Esophagus mucosa (tissue), 1 donor: ENCODE measurements at places on chromosomes 13 and 19.

DNA sequence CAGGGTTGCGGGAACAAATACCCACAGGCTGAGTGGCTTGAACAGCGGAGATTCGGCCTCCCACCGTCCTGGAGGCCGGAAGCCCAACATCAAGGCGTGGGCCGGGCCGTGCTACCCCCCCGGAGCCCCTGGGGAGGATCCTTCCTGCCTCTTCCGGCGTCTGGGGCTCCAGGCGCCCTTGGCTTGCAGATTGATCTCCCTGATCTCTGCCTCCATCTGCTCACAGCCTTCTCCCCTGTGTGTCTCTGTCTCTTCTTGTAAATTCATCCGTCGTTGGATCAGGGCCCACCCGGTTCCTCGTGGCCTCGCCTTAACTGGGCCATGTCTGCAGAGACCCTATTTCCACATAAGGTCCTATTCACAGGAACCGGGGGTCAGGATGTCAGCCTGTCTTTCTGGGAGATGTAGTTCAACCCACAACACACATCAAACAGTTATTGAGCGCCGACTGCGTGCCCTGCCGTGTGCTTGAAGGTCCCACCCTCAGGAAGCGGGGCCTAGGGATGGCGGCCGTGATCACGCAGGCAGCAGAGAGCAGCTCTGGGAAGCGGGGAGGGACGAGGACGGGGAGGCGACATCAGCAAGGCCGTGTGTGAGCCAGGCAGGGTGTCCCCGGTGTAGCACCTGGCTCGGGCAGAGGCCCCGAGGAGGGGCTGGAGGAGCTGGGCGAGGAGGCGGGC lies 21.3 kb downstream of the HCN2 start:
- ATAC-seq, result peak; percentile 14

DNA sequence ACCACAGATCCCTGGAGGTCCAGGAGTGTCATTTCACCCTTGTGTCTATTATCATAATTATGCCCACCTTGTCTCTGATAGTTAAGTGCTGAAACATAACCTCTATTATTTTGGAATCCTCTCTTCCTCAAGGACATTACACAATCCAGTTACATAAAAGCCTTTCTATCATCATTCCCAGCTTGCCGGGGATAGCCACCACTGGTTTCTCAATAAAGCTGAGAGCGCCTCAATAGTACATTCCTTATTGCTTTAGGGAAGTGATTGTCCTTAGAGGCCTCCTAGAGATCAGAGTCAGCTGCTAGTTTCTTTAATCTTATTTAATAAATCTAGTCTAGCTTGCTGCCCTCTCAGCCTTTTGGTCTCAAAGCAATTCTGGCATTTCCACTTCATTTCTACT lies 490.0 kb upstream of the ATXN8OS start:
- no peak for ATAC-seq

GRCh38 chr19:10001899-10002298 lies 8.4 kb downstream of the COL5A3 start:
- ATAC-seq, result no peak

- ATAC-seq, result peak; percentile 38
Observed at GRCh38 chr13:57633141-57633949, 1.8 kb downstream of the PCDH17 start.

DNA sequence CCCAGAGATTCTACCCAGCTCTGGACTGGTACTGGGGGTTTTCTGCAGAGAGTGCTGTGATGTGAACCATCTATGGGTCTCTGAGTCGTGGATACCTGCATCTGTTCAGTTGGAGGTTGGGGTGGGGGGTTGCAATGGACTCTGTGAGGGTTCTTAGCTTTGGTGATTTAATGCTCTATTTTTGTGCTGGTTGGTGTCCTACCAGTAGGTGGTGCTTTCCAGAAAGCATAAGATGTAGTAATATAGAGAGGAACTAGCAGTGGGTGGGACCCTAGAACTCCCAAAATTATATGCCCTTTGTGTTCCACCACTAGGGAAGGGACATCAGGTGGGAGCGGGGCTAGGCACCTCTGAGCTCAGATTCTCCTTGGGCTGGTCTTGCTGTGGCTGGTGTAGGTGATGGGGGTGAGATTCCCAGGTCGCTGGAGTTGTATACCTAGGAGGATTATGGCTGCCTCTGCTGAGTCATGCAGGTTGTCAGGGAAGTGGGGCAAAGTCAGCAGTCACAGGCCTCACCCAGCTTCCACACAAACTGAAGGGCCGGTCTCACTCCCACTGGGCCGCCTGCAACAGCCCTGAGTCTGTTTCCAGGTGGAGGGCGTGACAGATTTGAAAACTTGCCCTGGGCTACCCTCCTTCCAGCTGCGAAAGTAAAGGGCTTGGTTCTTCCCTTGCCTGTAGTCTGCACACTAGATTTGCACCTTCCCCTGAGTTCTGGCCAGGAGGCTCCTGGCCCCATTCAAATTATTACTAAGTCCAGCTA lies 573.0 kb upstream of the SLITRK1 start:
- ATAC-seq, result peak; percentile 95
